ENCODE measurements at places on chromosomes 6 and 20.
A peak's percentile ranks its signal among the peaks of the same experiment; 100 is the strongest.

DNA sequence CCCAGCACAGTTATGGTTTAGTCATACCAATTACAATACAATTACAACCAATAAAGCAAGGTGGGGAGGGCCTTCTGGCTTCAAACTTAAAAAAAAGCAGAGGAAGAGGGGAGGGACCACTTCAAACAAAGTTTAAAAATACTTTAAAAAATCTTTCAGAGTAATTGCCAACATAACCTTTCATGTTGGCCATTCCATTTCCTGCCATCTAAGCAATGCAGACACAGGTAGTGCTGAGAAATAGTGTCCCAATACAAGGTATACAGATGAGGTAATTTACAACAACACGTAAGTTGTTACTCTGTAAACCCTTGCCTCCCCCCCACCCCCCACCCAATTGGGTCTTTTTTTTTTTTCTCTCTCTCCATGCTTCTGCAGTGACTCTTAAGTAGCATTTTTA is 18.8 kb upstream of the TBC1D20 start:
- no peak for DNase-seq
- no peak overlapping the region for H3K4me3 ChIP-seq
- H3K4me1 ChIP-seq = peaks cover 4% of the 10 kb centered on the region
- no peak overlapping the region for H3K27ac ChIP-seq

DNA sequence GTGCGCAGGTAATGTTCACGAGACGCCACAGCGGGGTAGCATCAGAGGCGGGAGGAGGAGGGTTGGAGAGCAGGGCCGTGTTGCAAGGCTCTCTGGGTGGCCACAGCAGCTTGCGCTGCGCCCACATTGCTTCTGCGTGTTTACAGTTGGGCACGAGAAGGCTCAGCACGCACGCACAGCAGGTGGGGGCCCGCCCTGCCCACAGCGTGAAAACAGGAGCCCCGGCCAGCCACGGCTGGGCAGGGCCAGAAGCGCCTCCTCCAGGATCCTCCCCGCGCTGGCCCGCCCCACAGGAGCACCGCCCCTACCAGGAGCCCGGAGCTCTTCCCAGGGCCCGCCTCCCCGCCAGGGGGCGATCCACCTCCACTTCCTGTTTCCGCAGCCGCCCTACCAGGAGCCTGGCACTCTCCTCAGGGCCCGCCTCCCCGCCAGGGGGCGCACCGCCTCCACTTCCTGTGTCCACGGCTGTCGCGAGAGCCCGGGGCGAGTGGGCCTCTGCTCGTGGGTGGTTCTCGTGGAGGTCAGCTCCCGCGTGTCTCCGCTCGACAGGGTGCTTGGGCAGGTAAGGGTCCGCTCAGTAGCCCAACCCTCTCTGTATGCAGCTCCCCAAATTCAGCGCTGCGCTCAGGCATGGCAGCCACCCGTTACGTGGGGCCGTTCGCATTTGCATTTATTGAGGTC is at the start of gene FAM50B:
FAM50B (plus strand) TSS at position 449 of the 681 bp plus-strand sequence. CDS start 439 bp downstream, outside the sequence.
- no peaks in the 10 kb centered on the region for H3K27me3 ChIP-seq
- peak within 1 kb of the TSS; percentile 59 for H3K4me3 ChIP-seq
- no peaks in the 10 kb centered on the region for H3K36me3 ChIP-seq
- DNase-seq = peak; percentile 60
- peak within 1 kb of the TSS; percentile 34 for H3K27ac ChIP-seq

DNA sequence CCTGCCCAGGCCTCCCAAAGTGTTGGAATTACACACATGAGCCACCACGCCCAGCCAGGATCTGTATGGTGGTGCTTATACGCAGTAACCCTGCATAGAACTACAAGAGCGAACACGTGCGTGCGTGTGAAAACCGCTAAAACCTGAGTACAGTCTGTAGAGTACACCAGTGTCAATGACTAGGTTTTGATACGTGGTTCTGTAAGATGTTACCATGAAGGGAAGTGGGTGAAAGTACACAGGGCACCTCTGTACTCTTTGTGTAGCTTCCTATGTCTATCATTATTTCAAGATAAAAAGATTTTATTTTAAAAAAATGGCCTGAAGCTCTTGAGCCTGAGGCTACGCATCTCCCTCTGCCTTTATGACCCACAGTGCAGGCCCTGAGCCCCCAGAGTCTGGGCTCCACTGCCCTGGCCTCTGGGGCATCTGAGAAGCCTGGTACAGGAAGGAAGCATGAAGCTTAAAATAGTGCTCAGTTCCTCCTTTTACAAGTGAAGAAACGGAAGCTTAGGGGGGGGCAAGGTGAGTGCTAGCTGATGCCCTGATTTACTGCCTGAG is 21.6 kb downstream of the LY86 start:
- H3K4me1 ChIP-seq = no peaks in the 10 kb centered on the region
- H3K4me3 ChIP-seq = no peak overlapping the region
- no peaks in the 10 kb centered on the region for H3K36me3 ChIP-seq

DNA sequence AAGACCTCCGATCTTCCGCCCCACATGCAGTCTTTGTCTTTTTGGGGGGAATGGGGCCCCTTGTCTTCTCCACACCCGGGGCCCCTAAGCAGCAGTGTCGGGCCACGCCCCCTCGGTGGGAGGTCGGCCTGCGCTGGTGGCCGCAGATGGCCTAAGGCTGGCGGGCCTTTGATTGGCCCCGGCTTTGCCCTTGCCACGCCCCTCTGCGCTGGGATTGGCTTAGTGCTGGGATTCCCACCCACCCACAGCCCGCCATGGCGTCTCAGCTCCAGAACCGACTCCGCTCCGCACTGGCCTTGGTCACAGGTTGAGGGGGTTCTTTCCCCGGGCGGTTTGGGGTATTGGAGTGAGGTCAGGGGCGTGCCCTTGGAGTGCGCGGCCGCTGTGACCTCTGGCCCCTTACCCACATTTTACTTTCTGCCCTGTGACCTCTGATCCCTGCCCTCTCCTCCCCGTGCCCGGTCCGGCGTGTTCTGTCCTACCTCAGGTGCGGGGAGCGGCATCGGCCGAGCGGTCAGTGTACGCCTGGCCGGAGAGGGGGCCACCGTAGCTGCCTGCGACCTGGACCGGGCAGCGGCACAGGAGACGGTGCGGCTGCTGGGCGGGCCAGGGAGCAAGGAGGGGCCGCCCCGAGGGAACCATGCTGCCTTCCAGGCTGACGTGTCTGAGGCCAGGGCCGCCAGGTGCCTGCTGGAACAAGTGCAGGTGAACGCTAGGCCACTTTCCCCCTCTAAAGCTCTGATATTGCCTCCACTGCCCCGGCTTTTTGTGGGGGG is at the start of gene HSD17B8:
HSD17B8 (plus strand) TSS at position 241 of the 776 bp plus-strand sequence; CDS start at position 255, 14 bp downstream.
- H3K27ac ChIP-seq = peak within 1 kb of the TSS; percentile 96
- H3K36me3 ChIP-seq = peaks cover 26% of the 10 kb centered on the region
- H3K4me3 ChIP-seq = peak within 1 kb of the TSS; percentile 61
- H3K27me3 ChIP-seq = no peaks in the 10 kb centered on the region
- peak; percentile 80 for DNase-seq

DNA sequence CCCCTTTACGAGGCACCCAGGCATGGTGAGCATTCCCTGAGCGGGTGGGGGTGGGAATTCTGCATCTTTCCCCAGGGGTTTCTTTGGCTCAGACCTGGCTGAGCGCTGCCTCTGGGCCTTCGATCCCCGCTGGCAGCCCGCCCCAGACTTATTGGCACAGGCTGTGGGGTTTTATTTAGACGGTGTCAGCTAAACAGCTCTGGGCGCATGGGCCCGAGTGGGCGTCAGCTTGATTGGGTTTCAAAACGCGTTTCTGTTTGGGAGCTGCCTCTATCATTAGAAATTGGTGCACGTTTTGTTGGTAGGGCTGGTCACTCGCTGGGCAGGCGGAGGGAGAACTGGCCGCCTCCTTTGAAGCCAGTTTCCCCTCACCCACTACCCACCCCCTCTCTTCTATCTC is 21.0 kb downstream of the PMEPA1 start:
- no peaks in the 10 kb centered on the region for H3K27me3 ChIP-seq
- DNase-seq = no peak
- peaks cover 81% of the 10 kb centered on the region for H3K4me1 ChIP-seq
- H3K27ac ChIP-seq = peak overlapping the region; percentile 48

DNA sequence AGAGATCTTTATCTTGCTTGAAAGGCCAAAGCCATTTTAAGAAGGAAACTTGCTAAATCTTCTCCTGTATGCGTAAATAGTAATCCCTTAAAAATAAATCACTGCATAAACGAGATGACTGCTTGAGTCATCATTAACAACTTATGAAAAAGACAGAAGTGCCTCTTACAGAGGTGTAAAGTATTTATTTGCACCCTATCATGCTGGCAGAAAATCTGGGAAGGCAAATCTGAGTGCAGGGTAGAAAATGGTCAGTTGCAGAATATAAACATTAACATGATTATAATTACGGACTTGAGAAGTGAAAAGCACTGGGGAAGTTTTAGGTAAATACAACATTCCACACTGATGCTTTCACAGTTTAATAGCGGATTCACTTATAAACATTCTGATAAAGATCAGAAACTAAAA is 67.5 kb upstream of the FBXO30 start:
- DNase-seq = peak; percentile 65
- no peaks in the 10 kb centered on the region for H3K4me1 ChIP-seq
- no peak overlapping the region for H3K4me3 ChIP-seq
- no peak overlapping the region for H3K27ac ChIP-seq
- no peaks in the 10 kb centered on the region for H3K27me3 ChIP-seq
- H3K36me3 ChIP-seq = no peaks in the 10 kb centered on the region

DNA sequence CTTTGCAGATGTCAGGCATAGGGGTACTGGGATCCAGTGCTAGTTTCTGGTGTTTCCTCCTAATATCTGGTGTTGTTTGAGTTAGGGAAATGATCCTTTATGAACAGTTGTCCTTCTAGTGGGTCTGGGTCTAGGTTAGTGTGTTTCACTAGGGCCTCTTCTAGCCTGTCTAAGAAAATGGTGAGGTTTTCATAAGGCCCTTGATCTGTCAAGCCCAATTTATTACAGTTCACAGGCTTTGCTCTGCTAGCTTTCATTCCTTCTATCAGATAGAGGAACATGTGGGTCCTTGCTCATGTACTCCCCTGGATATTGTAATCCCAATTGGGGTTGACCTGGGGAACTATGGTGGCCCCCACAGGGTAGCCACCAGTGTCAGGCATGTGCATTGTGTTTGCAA is 2.8 kb downstream of the ERVFRD-1 start:
- no peak overlapping the region for H3K4me3 ChIP-seq
- H3K27ac ChIP-seq = no peak overlapping the region
- no peaks in the 10 kb centered on the region for H3K36me3 ChIP-seq
- DNase-seq = no peak

DNA sequence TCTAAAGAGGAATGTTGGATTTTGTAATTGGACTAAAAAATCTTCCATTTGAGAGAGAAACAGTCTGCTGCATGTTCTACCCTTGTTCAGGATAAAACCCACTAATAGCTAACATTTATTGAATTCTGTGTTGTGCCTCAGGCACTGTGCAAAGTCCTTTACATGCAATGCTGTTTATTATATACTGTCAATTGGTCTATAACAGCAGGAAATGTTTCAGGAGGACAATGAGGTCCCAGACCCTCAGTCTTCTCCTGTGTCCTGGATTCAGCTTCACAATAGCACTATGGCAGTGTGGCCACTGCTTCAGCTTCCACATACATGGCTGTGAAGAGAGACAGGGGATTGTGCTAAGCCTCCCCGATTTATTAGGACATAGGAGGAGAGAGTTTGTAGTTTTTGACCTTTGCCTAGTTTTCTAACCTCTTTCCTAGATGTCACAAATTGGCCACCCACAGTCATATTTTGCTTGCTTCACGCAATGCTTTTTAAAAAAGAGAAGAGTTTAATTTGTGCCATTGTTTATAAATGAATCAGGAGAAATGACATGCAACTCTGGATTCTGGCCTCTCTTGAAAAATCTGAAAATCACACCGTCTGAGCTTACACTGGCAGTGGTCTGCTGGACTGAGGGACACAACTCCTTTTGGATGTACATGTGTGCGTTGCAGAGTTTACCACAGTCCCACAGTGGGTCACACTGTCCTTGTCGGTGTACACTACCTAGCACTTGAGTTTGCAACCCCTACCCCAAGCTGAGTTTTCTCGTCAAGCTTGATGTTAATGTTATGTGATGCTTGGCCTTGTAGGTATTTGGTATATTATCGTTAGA is 11.3 kb downstream of the PTPN1 start:
- H3K27me3 ChIP-seq = no peaks in the 10 kb centered on the region
- H3K4me1 ChIP-seq = peaks cover 47% of the 10 kb centered on the region
- no peaks in the 10 kb centered on the region for H3K36me3 ChIP-seq
- DNase-seq = no peak
- no peak overlapping the region for H3K27ac ChIP-seq

DNA sequence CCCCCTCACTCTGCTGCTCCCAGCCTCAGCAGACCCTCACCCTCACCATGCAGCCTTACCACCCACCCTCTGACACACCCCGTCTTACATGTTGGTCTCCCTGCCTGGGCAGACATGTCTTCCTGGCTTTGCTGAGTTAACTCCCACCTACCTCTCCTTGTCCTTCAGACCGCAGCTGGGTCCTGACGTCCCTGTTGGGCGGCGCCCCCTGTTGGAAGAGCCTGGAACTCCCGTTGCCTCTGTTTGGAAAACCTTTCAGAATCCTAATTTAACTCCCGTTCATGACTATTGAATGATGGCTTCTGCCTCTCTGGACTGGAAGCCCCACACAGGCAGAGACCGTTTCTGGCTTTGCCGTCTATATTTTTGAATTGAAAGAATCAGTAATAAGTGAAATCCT is 245.1 kb downstream of the MYLK4 start:
- peaks cover 21% of the 10 kb centered on the region for H3K27me3 ChIP-seq
- no peak overlapping the region for H3K27ac ChIP-seq
- H3K36me3 ChIP-seq = no peaks in the 10 kb centered on the region
- no peak for DNase-seq
- no peaks in the 10 kb centered on the region for H3K4me1 ChIP-seq

GRCh38 chr20:46694484-46694883 is 5.2 kb upstream of the TP53RK start:
- H3K27ac ChIP-seq = no peak overlapping the region
- H3K4me3 ChIP-seq = no peak overlapping the region
- peaks cover 5% of the 10 kb centered on the region for H3K4me1 ChIP-seq

GRCh38 chr6:110034667-110035036 is 56.5 kb downstream of the GPR6 start:
- no peaks in the 10 kb centered on the region for H3K36me3 ChIP-seq
- H3K4me1 ChIP-seq = peaks cover under 1% of the 10 kb centered on the region
- no peak overlapping the region for H3K4me3 ChIP-seq
- peaks cover 3% of the 10 kb centered on the region for H3K27me3 ChIP-seq

GRCh38 chr6:13351271-13351670 is 22.9 kb upstream of the TBC1D7 start:
- H3K27ac ChIP-seq = no peak overlapping the region
- no peaks in the 10 kb centered on the region for H3K27me3 ChIP-seq
- DNase-seq = no peak
- peaks cover 30% of the 10 kb centered on the region for H3K4me1 ChIP-seq

DNA sequence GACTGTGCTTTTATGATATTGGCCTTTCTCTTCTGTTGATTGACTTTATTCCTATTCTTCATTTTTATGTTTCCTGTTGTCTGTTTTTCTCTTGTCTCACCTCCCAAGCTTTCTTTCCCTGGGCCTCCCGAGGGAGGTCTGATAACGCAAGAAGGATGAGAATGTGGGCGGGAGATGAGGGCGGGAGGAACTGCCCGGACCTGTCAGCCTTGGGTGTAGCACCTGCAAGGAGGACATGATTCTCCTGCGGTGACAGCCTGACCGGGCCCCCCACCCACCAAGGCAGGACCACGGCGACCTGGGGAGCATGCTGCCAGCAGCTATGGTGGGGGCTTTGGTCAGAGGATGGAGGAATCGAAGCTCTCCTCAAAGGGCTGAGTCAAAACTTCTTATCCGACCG is 86.9 kb downstream of the PLEKHG1 start:
- no peaks in the 10 kb centered on the region for H3K4me1 ChIP-seq
- H3K27ac ChIP-seq = no peak overlapping the region
- H3K27me3 ChIP-seq = no peaks in the 10 kb centered on the region
- no peak overlapping the region for H3K4me3 ChIP-seq
- H3K36me3 ChIP-seq = no peaks in the 10 kb centered on the region

Data from astrocyte (in vitro differentiated cells and primary cell).